ENCODE measurements at places on chromosomes 6 and 20.

GRCh38 chr20:64062596-64063388 lies at the start of gene TCEA2:
Gene TCEA2, plus strand, starts transcription at chr20:64063198. Its CDS starts 115 bp downstream, at chr20:64063313.
- peak; percentile 88 for DNase-seq

DNA sequence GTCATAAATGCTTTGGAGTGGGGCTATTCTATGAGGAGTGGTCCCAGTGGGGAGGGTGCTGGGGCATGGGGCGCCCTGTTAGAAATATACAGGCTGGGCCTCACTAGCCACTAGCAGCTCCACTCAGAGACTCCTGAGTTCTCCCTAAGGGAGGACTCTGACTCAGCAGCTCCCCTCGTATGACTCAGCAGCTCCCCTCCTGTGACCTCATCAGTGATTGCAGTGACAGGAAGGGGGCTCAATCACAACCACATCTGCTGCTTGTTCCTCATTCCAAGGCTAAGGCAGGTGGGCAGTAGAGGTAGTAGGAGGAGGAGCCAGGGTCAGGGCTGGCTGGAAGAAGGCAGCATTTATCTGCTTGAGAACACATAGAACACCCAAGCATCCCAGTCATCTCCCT lies 73.7 kb downstream of the PRND start:
- no peak for DNase-seq

GRCh38 chr6:8434727-8435092 lies 635 bp downstream of the SLC35B3 start:
- no peak for DNase-seq

GRCh38 chr6:116888732-116889360 lies 11.8 kb downstream of the RFX6 start:
- no peak for DNase-seq

Data from T-helper 9 cell (primary cell).